NCI-H526 treated with DMSO at 0.1 percent for 48 hours (cell line): ENCODE measurements at places on chromosomes 11 and 22.
A peak's percentile ranks its signal among the peaks of the same experiment; 100 is the strongest.

- no peak for DNase-seq
These were observed 11.9 kb upstream of the CLMP start for GRCh38 chr11:123206791-123207434.

- DNase-seq = no peak
These were observed 15.6 kb downstream of the TMEM184B start for GRCh38 chr22:38257181-38257580.

DNA sequence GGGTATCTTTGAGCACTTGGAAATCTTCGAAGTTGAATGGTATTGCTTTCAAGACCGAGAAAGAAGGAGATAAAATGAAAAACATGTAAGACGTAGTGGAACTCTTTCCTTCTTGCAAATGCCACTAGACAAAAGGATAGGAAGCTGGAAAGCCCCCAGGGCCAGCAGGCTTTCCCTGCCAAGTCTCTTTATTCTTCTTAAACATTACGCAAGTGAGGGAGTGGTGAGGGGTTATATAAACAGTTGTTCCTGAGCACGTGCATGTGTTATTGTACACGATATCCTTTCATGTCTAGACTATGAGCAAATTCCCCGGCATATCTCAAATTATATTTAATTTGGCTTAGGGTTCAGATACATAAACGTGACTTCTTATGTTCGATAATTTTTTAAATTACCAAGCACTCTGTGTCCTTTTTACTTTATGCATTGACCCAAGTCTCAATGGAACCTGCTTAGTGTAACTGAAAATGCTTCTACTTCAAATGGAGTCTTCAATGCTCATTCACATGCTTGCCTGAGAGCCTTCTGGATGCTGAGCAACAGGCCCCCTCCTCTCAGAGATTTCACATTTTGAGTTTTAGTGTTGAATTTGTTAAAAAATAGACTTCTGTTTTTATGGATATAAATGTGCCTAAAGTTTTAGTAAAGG, 59.0 kb downstream of the PPP2R1B start:
- DNase-seq = no peak

GRCh38 chr11:122681070-122681469, 25.5 kb downstream of the UBASH3B start:
- DNase-seq = no peak

- peak; percentile 55 for DNase-seq
These were observed 29.8 kb upstream of the CREB3L1 start for GRCh38 chr11:46247659-46248058.

DNA sequence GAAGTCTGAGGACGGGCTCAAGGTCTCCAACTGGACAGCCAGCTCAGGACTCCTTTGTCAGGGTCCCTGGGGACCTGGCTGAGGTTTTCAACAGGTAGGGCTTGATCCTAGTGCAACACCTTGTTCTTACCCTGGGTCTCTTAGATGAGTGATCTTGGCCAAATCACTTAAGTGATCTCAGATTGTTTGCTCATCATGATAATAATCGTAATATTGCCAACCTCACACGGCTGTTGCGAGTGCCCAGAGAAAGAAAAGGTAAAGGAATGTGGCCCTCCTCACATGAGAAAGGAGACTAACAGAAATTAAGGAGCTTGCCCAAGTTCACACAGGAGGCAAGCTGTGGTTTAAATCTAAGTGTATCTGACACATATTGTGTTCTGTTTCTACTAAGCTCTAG, 28.5 kb downstream of the POU2AF3 start:
- peak; percentile 96 for DNase-seq

DNA sequence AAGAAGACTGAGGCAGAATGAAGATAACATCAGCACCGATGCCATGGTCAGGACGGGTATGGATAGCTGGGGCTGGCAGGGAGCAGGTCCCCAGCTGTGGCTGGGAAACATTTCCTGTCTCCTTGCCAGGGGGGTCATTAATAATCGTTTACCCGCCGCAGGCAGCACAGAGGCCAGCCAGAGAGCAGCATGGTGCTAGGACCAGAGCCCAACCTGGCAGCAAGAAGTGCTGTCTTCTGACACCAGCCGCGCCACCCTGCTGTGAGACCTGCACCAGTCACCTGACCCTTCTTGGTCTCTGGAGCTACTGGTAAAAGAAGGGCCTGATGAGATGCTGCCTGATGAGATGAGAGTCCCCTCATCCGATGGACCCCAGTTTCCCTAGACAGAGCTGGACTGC, 36.3 kb downstream of the PDE2A start:
- no peak for DNase-seq

DNA sequence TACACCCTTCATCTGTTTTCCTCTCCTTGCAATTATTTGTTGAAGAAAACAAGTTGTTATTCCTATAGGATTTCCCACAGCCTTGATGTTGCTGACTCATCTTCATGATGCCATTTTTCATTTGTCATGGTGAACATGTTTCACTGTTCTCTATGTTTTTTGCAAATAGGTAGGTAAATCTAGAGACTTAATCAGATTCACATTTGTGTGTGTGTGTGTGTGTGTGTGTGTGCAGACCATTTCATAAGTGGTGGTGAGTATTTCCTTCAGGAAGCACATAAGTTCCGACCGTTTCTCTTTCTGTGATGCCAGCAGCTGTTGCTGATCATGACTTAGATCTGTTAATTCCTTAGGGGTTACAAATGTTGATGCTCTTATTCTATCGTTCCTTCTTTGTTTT, 80.3 kb upstream of the IZUMO1R start:
- DNase-seq = no peak

GRCh38 chr22:26269572-26269971, 100.3 kb downstream of the SEZ6L start:
- DNase-seq = no peak

- no peak for DNase-seq
These were observed 320.3 kb upstream of the SORL1-AS1 start for GRCh38 chr11:121773076-121773475.

GRCh38 chr11:111793863-111794262, 27.7 kb upstream of the PPP2R1B start:
- no peak for DNase-seq

DNA sequence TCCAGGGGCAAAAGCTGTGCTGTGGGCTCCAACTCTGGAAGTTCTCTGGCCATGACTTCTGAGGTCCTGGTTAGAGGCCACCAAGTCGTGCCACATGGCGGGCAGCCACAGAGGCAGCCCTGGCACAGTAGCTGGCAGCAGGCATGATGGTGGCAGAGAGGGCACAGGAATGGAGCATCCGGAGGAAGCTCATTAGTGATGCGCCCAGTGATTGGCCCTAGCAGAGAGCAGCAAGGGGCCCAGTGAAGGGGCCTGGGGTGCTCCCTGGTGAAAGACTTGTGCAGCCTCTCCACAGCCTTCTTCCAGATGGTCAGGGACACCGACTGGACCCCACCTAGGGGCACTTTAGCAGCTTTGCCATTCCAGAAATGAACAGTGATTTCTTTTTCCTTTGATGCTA, 7.0 kb downstream of the C11orf16 start:
- DNase-seq = no peak

DNA sequence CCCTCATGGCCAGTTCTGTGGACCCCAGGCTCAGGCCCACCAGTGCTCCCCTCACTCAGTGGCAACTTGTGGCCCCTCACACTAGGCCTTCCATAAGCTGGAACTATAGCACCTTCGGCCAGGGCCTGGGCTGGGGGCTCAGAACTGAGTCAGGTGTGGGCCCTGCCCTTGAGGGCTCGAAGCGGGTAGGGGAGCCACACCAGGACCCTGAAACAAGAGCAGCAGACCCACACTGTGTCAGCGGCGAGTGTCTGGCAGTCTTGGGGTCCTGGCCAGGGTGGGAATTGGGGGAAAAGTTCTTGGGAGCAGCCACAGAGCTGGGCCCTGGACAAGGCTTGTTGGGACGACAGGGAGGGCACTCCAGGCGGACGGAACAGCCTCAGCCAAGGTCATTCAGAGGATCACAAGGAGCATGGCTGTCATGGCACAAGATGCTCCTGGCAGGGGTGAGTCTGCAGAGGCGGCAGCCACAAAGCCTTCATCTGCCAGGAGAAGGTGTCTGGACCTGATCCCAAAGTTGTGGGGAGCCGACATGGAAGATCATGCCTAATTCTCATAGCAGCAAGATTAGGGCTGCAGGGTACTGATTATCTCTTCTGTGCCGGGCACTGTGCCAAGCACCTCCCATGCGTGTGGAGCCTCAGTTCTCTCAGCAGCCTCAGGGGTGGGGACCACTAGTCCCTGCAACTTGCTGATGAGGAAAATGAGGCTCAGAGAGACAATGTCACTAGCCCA, 50.7 kb downstream of the SHISAL1 start:
- DNase-seq = no peak

DNA sequence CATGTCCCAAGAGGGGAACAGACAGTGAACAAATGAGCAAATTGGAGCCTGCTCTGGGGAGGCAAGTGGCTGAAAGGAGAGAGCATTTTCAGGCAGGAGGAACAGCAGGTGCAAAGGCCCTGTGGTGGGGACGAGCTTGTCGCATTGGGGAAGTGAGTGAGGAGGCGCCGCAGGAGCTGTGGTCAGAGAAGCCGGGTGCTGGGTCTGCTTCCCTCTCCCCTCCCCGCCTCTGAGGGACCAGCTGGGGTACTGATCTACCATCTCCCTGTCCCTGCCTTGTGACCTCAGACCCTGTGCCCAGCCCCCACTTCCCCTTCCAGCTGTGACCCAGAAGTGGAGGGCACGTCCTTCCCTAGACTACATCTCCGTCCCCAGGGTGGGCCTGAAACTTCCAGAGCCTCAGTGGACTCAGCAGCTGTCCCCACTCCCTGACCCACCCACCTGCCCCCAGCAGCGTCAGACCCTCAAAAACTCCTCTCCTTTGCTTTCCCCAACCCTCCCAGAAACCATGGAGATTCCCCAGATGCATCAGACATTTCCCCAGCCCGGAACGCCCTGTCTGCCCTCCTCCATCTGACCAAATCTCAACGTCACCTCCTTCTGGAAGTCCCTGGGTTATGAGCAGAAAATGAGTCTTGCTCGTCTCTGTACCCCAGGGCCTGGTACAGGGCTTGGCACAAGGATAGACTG, 19.7 kb upstream of the PDGFB start:
- DNase-seq = no peak

- DNase-seq = no peak
These were observed 18.1 kb upstream of the NCAM1 start for GRCh38 chr11:112942966-112943643.

- DNase-seq = no peak
These were observed 11.5 kb upstream of the MYOD1 start for GRCh38 chr11:17707830-17708229.

GRCh38 chr11:106442032-106442431, 364.6 kb downstream of the AASDHPPT start:
- DNase-seq = no peak

DNA sequence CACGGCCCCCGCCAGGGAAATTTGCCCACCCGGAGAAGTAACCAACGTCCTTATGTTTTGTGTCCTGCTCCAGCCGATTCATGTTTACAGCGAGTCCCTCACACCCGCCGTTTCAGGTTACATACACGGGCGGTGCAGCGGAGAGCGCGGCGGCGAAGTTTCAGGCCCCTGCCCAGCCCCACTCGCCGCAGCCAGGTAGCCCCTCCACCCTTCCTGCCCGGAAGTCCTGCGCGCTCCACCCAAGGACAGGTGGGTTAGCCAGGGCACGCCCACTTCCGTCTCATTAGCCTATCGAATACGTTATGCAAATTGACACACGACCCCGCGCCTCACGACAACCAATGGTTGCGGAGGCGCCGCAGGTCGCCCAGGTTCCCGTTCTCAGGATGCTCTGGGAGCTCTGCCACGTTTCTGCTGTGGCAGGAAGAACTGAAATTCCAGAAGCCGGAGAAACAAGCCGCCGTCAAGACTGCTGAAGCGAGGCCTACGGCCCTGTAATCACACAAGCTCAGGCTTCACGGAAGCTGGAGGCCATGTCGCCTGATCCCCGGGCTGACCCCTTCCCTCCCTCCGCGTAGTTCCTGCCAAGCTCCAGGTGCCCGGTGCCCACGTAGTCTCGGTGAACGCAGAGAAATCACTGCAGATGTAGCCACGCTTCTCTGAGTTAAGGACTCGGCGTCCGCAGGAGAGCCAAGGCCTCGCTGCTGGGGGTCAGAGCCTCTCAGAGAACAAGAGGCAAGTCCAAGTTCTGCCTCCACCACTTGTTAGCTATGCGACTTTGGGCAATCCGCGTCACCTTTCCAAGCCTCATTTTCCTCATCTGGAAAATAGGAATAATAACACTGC, 22.4 kb upstream of the MYH9 start:
- peak; percentile 93 for DNase-seq

GRCh38 chr22:40008726-40009291, 14.1 kb downstream of the FAM83F start:
- DNase-seq = no peak

GRCh38 chr11:70826541-70827335, 425.6 kb downstream of the SHANK2 start:
- DNase-seq = peak; percentile 77

DNA sequence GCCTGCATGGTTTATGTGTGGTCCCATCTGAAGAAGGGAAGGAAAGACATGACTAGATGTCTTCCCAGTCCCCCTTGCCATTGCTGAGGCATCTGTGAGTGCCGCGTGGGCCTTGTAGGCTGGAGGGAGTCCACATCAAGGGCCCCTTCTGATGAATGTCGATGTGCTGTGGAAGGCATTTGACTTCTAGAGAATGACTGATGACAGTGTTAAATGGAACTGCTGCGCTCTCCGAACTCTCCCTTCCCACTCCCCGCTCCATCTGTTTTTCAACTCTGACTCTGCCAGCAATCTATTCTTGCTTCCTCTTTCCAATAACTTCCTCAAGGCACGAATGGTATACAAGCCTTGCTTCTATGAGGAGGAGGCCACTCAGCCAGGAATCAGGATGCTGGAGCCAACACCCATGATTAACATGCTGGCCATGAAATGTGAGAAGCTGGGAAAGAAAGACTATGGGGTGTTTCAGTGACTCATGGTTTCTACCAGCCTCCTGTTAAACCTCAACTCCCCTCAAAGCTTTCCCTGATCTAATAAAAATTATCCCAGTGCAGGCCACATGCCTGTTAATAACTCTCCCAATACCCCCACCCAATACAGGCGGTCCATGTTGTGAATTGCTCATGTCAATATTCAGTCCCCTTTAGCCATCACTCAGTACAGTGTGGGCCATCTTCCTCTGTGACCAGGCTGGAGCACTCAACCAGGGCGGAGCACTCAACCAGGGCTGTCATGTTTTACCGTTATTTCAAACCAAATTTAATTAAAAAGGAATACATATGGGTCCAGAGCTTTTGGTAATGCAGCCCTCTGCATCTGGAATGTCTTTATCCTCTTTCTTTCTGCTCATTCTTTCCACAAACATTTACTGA, 46.4 kb upstream of the TBCEL start:
- DNase-seq = no peak

DNA sequence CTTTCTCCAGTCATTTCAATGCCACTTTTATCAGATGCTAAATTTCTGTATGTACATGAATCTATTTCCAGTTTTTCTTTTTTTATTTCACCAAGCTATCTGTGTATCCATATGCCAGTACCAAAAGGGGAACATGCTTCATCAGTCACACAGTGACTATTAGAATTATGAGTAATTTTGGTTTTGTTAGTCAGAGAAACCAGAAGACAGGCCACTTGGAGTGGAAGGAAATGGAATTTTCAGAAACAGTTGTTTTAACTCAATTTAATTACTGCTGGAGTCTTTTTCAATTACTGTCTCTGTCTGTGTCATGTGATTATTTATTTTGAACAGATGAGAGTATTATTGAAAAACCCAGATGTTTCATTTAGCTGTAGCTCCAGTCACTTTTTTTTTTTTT, 84.6 kb upstream of the ANO3 start:
- DNase-seq = no peak

GRCh38 chr11:41533761-41534160, 74.3 kb upstream of the LRRC4C start:
- no peak for DNase-seq
